ENCODE measurements at places on chromosomes 12 and 14.

GRCh38 chr12:88985011-88985410 lies 367.3 kb downstream of the DUSP6 start:
- DNase-seq, result no peak

DNA sequence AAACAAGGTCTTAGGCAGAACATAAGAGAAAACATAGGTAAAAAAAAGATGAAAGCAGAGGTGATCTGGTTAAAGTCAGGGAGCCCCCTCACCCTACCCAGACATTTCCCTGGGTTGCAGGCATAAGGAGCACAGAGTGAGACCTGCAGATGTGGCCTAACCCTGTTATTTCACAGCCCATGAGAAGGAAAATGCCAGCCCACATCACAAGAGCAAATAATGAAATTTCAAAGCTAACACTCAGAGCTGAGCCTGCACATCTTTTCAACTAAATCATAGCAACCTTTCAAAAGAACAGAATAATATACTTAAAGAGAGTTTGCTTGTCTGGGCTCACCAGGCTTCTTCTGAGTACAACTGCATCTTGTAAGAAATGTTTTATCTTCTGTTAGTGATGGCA lies 295.4 kb downstream of the RPAP3 start:
- no peak for DNase-seq

DNA sequence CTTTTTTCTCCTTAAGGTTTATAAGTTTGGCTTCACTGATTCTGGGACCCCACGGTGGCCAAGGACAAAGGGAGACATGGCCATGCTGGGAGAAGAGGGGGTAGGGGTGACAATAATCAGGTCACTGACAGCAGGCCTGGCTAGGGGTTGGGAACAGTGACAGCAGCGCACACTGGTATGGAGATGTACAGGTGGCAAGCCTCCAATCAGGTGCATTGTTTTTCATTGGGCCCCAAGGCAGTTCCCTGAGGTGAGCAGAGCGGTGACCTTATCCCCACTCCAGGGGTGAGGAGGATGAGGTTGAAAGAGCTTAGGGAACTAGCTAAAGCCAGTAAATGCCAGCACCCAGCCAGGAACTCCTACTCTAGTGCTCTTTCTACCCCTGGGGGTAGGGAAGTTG lies 1.4 kb downstream of the SYNDIG1L start:
- no peak for DNase-seq

GRCh38 chr14:57089901-57090300 lies 178.8 kb downstream of the EXOC5 start:
- DNase-seq, result no peak

DNA sequence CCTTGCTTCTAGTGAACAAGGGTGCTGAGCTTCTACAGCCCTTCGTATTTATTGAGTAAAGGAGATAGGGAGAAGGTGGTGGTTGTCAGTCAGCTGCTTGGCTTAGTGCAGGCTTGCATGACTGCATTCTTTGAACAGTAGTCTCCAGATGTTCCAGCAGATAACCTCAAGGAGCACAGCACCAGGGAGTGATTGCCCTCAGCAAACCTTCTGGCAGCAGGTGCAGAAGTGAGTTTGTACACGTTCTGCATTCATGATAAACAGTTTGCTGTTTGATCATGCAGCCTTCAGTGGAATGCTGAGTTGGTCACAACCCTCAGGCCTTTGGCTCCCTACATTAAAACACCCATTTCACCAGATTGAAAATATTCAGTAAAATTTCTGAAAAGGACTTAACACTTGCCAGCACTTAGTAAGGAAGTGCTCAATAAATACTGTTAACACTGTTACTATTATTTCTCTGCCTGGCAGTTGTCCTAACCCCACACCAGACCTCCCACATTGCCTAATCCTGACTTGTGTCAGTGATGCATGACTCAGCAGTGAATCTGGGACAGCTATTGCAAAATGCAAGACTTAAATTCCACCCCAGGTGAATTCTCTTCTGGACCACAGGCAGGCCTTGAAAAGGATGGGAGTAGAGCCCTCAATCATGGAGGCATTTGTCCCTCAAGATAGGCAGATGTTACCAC lies 18.9 kb upstream of the CARMIL3 start:
- peak; percentile 40 for DNase-seq

DNA sequence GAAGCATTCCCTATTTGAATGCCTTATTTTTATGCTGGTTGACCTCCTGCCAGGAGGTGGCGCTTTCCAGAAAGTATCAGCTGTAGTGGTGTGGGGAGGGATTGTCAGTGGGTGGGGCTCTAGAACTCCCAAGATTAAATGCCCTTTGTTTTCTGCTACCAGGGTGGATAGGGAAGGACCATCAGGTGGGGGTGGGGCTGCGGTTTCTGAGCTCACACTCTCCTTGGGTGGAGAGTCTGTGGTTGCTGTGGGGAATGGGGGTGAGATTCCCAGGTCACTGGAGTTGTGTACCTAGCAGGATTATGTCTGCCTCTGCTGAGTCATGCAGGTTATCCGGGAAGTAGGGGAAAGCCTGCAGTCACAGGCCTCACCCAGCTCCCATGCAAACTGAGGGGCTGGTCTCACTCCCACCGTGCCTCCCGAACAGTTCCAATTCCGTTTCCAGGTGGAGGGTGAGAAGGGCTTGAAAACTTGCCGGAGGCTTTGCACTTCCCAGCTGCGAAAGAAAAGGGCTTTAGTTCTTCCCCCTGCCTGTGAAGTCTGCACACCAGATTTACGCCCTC lies 68.3 kb downstream of the ALG10B start:
- peak; percentile 7 for DNase-seq

GRCh38 chr12:46450279-46450748 lies 77.7 kb upstream of the SLC38A2 start:
- DNase-seq, result peak; percentile 51
